ENCODE measurements at places on chromosomes 12 and 14. TPM values are rescaled to one million over a fixed set of nuclear protein-coding genes. Genes with fewer than 3 reads are reported as not detected.
A peak's percentile ranks its signal among the peaks of the same experiment; 100 is the strongest.

GRCh38 chr12:117854339-117855012, 114.3 kb downstream of the KSR2 start:
- no peak overlapping the region for H3K27ac ChIP-seq
- H3K27me3 ChIP-seq, result no peaks in the 10 kb centered on the region

Gene PMCH
- not detected for total RNA-seq

DNA sequence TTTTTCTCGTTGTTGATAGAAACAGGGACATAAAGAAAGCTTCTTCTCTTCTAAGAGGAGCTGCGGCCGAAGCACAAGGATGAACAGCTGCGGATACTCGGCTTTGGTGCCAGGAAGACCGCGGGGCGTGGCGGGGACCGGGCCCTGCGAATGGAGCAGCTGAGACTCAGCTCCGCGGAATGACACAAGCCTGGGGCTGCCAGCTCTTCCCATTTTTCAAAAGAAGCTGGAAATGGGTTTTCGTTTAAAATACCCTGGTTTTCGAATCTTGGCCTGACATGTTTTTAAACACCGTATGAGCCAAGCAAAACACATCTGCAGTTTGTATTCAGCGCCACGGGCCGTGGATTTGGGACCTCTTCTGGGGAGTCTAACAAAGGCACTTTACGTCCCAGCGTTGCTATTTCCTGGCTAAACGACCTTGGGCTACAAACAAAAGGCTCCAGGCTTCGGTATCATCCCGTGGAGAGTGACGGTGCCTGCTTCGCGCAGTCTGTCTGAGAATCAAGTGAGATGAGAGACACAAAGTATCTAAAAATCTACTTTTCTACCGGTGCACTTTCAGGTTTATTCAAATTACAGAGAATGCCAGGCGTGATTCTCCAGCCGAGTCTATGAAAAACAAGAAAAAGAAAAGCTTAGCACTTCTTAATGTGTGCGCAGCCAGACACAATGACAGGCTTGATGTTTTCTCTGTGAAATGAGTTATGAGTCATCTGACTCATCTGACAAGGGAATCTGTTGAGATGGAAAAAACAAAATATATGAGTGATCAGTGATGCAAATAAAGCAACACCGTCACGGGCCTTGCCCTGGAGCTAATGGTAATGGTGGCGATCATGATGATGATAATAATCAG, 114.0 kb upstream of the TMEM132D start:
- DNase-seq, result no peak
- no peak overlapping the region for H3K27ac ChIP-seq
- no peak overlapping the region for H3K4me3 ChIP-seq
- H3K27me3 ChIP-seq, result no peaks in the 10 kb centered on the region

- H3K27ac ChIP-seq, result no peak overlapping the region
- H3K4me1 ChIP-seq, result peaks cover 6% of the 10 kb centered on the region
- no peak overlapping the region for H3K4me3 ChIP-seq
- no peaks in the 10 kb centered on the region for H3K36me3 ChIP-seq
Measured at GRCh38 chr12:57129321-57129842, 1.1 kb downstream of the LRP1 start.

DNA sequence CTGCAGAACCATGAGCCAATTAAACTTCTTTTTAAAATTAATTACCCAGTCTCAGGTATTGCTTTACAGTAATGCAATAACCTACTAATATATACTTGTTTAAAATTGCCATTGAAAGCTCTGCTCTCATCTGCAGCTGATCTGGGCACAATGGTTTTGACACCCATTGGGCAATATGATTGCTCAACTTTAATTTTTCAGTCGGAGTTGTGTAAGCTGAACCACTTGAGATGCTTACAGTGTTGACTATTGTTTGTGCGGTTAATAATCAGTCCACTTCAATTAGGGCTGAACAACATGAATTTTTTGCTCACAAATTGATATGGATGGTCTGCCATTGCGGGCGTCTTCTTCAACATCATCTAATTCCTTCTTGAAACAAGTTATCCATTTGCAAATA, 18.0 kb upstream of the OR4K5 start:
- no peak overlapping the region for H3K27ac ChIP-seq
- H3K4me1 ChIP-seq, result no peaks in the 10 kb centered on the region
- no peak for DNase-seq
- no peak overlapping the region for H3K4me3 ChIP-seq
- H3K36me3 ChIP-seq, result no peaks in the 10 kb centered on the region

Gene FOXN4
- not detected for total RNA-seq

GRCh38 chr12:49887536-49888401, 15.9 kb downstream of the FAIM2 start:
- H3K4me1 ChIP-seq, result no peaks in the 10 kb centered on the region
- no peaks in the 10 kb centered on the region for H3K27me3 ChIP-seq
- DNase-seq, result no peak
- H3K36me3 ChIP-seq, result no peaks in the 10 kb centered on the region
- no peak overlapping the region for H3K4me3 ChIP-seq
- no peak overlapping the region for H3K27ac ChIP-seq

DNA sequence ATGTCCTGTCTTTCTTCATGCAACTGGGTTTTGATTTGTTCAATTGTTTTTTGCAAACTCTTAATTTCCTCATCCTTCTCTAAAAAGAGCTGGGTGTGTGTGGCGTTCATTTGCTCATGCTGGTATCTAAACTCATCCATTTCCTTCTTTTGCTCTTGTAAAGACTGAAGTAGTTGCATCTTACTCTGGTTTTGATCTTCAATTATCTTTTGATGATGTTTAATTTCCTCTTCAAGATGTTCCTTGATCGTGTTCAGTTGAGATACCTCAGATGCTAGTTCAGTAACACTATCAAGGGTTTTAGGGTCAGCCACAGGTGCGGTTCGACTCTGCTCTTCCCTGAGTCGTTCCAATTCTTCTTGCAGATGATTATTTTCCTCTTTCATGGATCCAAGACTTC, 34.8 kb downstream of the TRIP11 start:
- no peaks in the 10 kb centered on the region for H3K27me3 ChIP-seq
- H3K36me3 ChIP-seq, result no peaks in the 10 kb centered on the region
- peak overlapping the region; percentile 52 for H3K27ac ChIP-seq
- peaks cover 30% of the 10 kb centered on the region for H3K4me1 ChIP-seq

Gene ASPG
- total RNA-seq, result not detected

Gene ABCC9
- total RNA-seq, result 0.05 TPM

Gene PLEKHG7
- 0.56 TPM for total RNA-seq

- H3K27me3 ChIP-seq, result no peaks in the 10 kb centered on the region
- no peak for DNase-seq
- no peak overlapping the region for H3K27ac ChIP-seq
- H3K4me3 ChIP-seq, result no peak overlapping the region
- no peaks in the 10 kb centered on the region for H3K36me3 ChIP-seq
Measured at GRCh38 chr12:88188180-88188579, 46.1 kb downstream of the TMTC3 start.

DNA sequence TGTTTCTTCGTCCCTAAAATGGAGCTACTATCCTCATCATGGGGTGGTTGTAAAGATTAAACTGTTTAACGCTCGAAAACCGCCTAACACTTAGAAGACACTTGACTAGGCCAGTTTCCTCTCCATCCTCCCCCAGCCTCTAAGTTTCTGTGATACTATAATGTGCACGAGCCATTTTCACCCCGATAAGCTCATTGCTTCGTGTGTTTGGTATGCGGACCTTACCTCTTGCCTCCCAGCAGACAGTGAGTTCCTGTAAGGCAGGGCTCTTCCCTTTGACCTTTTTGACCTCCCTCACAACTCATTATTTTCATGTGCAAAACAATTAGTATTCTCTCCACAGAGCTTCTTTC, 499 bp upstream of the GXYLT1 start:
- H3K4me3 ChIP-seq, result peak overlapping the region; percentile 54
- no peaks in the 10 kb centered on the region for H3K27me3 ChIP-seq
- H3K4me1 ChIP-seq, result peaks cover 7% of the 10 kb centered on the region
- H3K27ac ChIP-seq, result peak overlapping the region; percentile 62

Gene KRT3
- not detected for total RNA-seq

Gene GPR137C
- 0.41 TPM for total RNA-seq

GRCh38 chr12:116606397-116606796, 47.2 kb downstream of the MAP1LC3B2 start:
- no peaks in the 10 kb centered on the region for H3K27me3 ChIP-seq
- no peak overlapping the region for H3K27ac ChIP-seq
- DNase-seq, result no peak

- no peaks in the 10 kb centered on the region for H3K36me3 ChIP-seq
- H3K4me3 ChIP-seq, result no peak overlapping the region
- H3K27me3 ChIP-seq, result no peaks in the 10 kb centered on the region
- no peak for DNase-seq
Measured at GRCh38 chr12:66962290-66962689, 283.4 kb upstream of the GRIP1 start.

DNA sequence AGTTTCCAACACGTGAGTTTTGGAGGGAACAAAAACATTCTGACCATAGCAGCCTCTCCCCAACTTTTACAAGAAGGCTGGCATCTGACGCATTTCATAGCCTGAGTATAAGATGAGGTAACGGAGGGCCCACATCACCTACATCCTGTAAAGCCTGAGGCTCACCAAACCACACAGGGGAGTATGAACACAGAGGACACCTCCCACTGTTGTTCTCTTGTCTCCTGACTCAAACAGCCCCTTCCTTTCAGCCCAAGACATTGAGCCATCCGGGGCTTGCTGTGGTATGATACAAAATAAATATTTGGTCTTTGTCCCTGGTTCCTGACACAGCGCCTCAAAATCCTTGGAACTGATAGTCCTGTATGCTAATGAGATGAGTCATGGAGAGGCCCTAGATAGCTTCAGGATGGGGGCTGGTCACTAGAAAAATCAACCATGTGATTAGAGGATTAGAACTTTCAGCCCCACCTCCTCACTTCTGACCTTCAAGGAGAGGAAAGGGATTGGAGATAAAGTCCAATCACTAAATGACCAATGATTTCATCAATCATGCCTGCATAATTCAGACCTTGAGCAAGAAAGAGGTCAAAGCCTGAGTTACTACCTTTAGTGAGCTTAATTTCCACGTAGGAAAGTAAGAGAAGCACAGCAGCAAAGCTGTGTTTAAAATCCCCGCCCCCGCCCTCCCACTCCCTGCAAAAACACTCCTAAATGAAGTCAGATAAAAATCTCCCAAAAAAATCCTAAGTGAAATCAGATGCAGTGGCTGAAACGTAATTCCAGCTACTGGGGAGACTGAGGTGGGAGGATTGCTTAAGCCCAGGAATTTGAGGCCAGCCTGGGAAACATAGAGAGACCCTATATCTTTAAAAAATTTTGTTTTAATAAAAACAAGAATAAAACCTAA, 236.4 kb downstream of the PCNX1 start:
- H3K27ac ChIP-seq, result no peak overlapping the region
- H3K36me3 ChIP-seq, result no peaks in the 10 kb centered on the region
- H3K4me1 ChIP-seq, result peaks cover 7% of the 10 kb centered on the region

Gene THAP2
- 5.3 TPM for total RNA-seq

DNA sequence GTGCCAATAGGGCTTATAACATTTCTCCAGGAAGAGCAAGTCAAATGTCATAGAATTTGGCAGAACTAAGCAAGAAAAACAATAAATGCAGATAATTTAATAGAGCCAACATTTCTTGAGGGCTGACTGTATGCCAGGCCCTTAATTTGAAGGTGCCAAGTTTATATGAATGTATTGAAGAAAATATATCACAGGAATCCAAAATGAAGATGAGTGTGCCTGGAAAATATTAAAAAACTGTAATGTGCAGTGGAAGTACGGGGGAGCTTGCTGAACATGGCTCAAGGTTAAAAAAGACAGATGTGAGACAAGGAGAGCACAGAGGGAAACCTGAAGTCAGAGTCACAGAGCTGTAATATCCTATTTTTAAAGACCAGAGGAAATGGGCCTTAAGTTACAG, 16.4 kb downstream of the NR1H4 start:
- no peaks in the 10 kb centered on the region for H3K27me3 ChIP-seq
- H3K4me1 ChIP-seq, result no peaks in the 10 kb centered on the region
- no peaks in the 10 kb centered on the region for H3K36me3 ChIP-seq
- no peak overlapping the region for H3K4me3 ChIP-seq
- no peak overlapping the region for H3K27ac ChIP-seq

Gene TBC1D30
- 0.46 TPM for total RNA-seq

Gene OAS2
- 47.1 TPM for total RNA-seq

DNA sequence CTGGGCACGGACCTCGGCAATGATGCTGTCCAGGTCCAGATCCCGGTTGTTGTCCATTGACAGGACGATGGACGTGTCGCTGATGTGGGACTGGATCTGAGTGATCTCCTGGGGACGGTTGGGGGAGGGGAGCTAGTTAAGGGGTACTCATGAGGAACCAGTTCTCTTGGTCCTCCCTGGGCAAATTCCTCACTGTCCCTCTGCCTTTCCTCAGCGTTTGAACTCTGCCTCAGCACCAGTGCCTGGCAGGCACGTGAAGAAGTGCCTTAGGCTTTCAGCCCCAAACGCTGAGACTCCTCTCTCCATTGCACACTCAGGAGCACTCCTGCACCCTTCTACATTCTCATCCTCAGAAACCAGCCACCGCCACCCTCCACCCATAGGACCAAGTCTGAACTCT, 9.7 kb downstream of the KRT72 start:
- no peaks in the 10 kb centered on the region for H3K36me3 ChIP-seq
- no peak overlapping the region for H3K4me3 ChIP-seq
- no peaks in the 10 kb centered on the region for H3K27me3 ChIP-seq
- H3K27ac ChIP-seq, result no peak overlapping the region
